ENCODE measurements at places on chromosomes 1 and 21. TPM values are rescaled to one million over a fixed set of nuclear protein-coding genes. Genes with fewer than 3 reads are reported as not detected.
A peak's percentile ranks its signal among the peaks of the same experiment; 100 is the strongest.

DNA sequence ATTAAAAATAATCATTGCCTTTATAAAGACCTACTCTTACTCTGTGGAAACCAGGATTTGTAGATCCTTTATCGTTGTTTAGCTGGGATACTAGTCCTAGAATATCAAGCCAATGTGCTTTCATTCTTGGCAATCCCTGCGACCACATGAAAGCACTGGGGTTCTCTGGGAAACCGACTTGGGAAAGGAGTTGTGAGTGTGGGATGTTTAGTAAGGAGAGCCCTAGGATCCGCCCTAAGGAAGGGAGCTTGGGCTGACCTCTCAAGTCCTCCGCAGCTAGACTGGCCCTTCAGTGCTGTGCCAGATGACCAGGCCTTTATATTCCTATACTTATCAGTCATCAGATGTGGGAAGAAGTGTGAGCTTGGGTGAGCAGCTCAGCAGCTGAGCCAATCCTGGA lies 5.2 kb upstream of the KRTAP19-8 start:
- DNase-seq: no peak
- H3K27ac ChIP-seq: no peak overlapping the region
- no peaks in the 10 kb centered on the region for H3K36me3 ChIP-seq
- no peak overlapping the region for H3K4me3 ChIP-seq
- peaks cover 4% of the 10 kb centered on the region for H3K27me3 ChIP-seq

GRCh38 chr1:170664093-170664827 lies at the start of gene PRRX1:
Gene PRRX1 (plus strand): TSS chr1:170664131. CDS start chr1:170664219, 88 bp downstream.
- no peak within 1 kb of the TSS for H3K27ac ChIP-seq
- peaks cover 72% of the 10 kb centered on the region for H3K27me3 ChIP-seq
- DNase-seq: no peak
- peak within 1 kb of the TSS; percentile 10 for H3K4me3 ChIP-seq
- no peaks in the 10 kb centered on the region for H3K36me3 ChIP-seq

DNA sequence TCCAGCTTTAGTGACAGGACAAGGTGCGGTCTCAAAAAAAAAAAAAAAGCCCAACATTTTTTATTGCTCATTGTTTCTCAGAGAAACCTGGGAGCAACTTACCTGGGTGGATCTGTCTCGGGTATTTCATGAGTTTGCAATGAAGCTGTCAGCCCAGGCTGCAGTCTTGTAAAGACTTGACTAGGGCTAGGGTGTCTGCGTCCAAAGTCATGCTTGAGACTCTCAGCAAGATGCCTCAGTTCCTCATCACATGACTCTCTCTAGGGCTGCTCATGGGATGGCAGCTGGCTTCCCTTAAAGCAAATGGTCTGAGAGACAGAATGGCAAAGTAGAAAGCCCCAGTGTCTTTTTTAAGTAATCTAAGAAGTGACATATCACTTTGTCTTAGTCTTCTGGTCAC lies 8.1 kb downstream of the GABPA start:
- peaks cover 8% of the 10 kb centered on the region for H3K36me3 ChIP-seq
- peaks cover 17% of the 10 kb centered on the region for H3K4me1 ChIP-seq
- DNase-seq: no peak
- no peak overlapping the region for H3K27ac ChIP-seq

- H3K4me1 ChIP-seq: peaks cover 2% of the 10 kb centered on the region
- peaks cover 20% of the 10 kb centered on the region for H3K36me3 ChIP-seq
- no peak for DNase-seq
- H3K27me3 ChIP-seq: no peaks in the 10 kb centered on the region
- no peak overlapping the region for H3K27ac ChIP-seq
Measured at GRCh38 chr1:12536023-12536639, 81.9 kb downstream of the DHRS3 start.

- DNase-seq: no peak
- H3K36me3 ChIP-seq: no peaks in the 10 kb centered on the region
- H3K4me1 ChIP-seq: no peaks in the 10 kb centered on the region
Measured at GRCh38 chr1:93784538-93784937, 94.5 kb downstream of the DNTTIP2 start.

- peak; percentile 66 for DNase-seq
- H3K36me3 ChIP-seq: no peaks in the 10 kb centered on the region
- H3K27ac ChIP-seq: no peak overlapping the region
- H3K27me3 ChIP-seq: no peaks in the 10 kb centered on the region
Measured at GRCh38 chr1:15027515-15027986, 126.0 kb upstream of the TMEM51 start.

- no peak overlapping the region for H3K4me3 ChIP-seq
- no peaks in the 10 kb centered on the region for H3K36me3 ChIP-seq
- no peaks in the 10 kb centered on the region for H3K4me1 ChIP-seq
- peaks cover 4% of the 10 kb centered on the region for H3K27me3 ChIP-seq
- no peak for DNase-seq
- no peak overlapping the region for H3K27ac ChIP-seq
Measured at GRCh38 chr1:48693180-48693579, 83.5 kb downstream of the BEND5 start.

DNA sequence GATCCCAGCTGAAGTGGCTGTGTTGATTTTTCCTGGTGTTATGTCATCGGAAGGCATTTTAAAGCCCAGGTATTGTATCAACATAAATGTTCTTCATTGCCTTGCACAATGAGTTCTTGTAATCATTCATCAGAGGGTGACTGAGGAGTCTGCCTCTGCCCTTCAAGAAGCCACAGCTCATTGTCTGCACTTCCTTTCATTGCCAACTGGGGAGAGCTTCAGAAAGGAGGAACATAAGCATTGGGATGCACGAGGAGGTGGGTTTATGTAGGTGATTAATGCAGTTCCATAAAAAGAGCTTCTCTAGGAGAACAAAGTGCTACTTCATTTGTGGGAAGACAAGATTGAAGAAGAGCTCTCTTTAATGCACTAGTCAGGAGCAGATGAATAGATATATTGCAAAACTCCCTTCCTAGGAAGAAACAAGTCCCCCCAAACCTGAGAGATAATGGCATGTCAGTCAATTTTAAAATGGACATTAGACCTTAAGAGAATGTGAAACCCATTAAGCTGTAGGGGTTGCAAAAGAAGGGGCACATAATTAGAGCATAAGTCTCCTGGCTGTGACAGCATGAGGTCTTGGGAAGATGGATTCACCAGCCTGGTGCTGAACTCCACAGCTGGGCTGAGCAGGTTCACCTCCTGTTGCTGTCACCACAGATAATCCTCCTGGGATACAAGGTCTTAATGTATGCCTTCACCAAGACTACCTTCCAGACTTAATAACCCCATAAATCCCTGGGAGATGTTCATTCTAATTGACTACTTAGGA lies 124.6 kb downstream of the BACH1 start:
- H3K4me1 ChIP-seq: peaks cover 10% of the 10 kb centered on the region
- no peak overlapping the region for H3K27ac ChIP-seq
- H3K36me3 ChIP-seq: peaks cover 2% of the 10 kb centered on the region
- DNase-seq: no peak
- no peaks in the 10 kb centered on the region for H3K27me3 ChIP-seq

DNA sequence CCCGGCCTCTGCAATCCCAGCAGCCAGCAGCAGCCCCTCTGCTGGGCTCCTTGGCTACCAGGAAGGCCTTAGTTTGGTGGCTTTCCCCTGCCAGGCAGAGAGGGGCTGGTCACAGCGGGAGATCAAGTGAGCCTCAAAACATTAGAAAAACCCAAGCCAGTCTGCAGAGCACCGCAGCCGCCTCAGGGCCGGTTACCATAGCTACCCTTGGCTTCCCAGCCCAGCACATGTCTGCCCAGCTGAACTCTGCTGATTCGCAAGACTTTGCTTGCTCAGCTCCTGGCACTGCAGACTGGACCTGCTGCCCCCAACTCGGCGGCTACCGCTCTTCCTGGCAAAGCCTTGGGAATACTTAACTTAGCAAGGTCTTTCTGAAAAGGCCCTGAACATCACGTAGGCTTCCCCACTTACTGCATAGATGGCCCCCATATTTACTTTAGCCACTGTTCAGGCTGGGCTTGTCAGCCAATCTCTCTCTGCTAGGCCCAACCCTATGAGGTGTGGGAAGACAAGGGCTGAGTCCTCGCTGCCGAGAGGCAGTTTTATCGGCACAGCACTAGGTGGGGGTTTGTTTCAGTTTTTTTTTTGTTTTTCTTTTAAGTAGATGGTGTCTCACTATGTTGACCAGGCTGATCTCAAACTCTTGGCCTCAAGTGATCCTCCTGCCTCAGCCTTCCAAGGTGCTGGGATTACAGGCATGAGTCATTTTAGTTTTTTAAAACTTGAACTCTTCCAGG lies 28.6 kb upstream of the PLEKHG5 start:
- DNase-seq: no peak
- H3K27me3 ChIP-seq: no peaks in the 10 kb centered on the region
- H3K27ac ChIP-seq: no peak overlapping the region
- H3K4me1 ChIP-seq: no peaks in the 10 kb centered on the region
- peaks cover 4% of the 10 kb centered on the region for H3K36me3 ChIP-seq
- no peak overlapping the region for H3K4me3 ChIP-seq

GRCh38 chr1:151246786-151247185 lies 7.7 kb upstream of the PSMD4 start:
- H3K4me3 ChIP-seq: no peak overlapping the region
- H3K27ac ChIP-seq: no peak overlapping the region
- no peak for DNase-seq
- no peaks in the 10 kb centered on the region for H3K4me1 ChIP-seq

- no peaks in the 10 kb centered on the region for H3K4me1 ChIP-seq
- no peak overlapping the region for H3K4me3 ChIP-seq
- no peaks in the 10 kb centered on the region for H3K36me3 ChIP-seq
- H3K27me3 ChIP-seq: peaks cover 2% of the 10 kb centered on the region
- H3K27ac ChIP-seq: no peak overlapping the region
- DNase-seq: no peak
Measured at GRCh38 chr1:114551400-114551799, 30.0 kb downstream of the BCAS2 start.

DNA sequence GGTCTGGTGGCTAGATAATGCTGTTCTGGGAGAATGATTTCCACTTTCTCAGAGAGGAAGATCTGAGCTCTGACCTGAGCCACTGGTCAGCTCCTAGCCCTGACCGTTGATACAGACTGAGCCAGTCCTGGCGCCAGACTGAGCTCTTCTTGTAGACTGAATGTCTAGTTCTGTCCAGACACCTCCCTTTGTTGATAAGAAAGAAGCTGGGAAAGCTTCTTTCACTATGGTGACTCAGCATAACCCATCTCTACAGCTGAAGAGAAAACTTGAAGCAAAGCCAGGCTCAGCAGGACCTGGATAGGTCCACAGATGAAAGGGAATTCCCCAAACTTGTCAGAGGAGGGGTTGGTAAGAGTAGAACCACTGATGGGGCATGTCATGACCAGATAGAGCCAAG lies 9.9 kb upstream of the TRABD2B start:
- DNase-seq: no peak
- no peaks in the 10 kb centered on the region for H3K4me1 ChIP-seq
- no peak overlapping the region for H3K4me3 ChIP-seq
- H3K27ac ChIP-seq: no peak overlapping the region
- no peaks in the 10 kb centered on the region for H3K36me3 ChIP-seq

- no peak for DNase-seq
- H3K36me3 ChIP-seq: no peaks in the 10 kb centered on the region
- no peaks in the 10 kb centered on the region for H3K27me3 ChIP-seq
- no peak overlapping the region for H3K27ac ChIP-seq
- no peak overlapping the region for H3K4me3 ChIP-seq
Measured at GRCh38 chr21:18601146-18601545, 197.6 kb upstream of the TMPRSS15 start.

GRCh38 chr1:35231287-35231686 lies 37.2 kb upstream of the ZMYM4 start:
- no peak overlapping the region for H3K4me3 ChIP-seq
- peaks cover 2% of the 10 kb centered on the region for H3K27me3 ChIP-seq
- no peak for DNase-seq
- H3K27ac ChIP-seq: no peak overlapping the region

DNA sequence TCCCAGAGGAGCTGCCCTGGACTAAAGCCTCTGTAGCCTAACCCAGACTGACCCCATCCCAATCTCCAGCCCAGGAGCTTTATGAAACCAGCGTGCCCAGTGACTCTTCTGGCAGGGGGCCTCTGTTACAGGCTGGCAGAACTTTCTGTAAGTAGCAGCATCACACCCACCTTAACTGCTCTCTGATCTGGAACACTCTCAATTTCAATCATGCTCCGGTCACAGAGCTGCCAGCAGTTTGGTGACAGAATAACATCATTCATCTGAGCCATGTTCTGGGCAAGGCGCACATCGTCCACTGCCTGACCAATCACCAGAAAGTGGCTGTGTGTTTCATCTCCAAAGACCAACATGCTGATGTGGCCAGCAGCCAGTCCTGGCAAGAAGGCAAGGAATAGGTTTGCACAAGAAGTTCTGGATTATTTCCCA lies 14.7 kb downstream of the ADCY10 start:
- H3K36me3 ChIP-seq: no peaks in the 10 kb centered on the region
- no peaks in the 10 kb centered on the region for H3K4me1 ChIP-seq
- no peak overlapping the region for H3K27ac ChIP-seq
- H3K4me3 ChIP-seq: no peak overlapping the region
- no peaks in the 10 kb centered on the region for H3K27me3 ChIP-seq

GRCh38 chr1:158098256-158098655 lies 82.4 kb upstream of the CD1D start:
- no peaks in the 10 kb centered on the region for H3K27me3 ChIP-seq
- DNase-seq: no peak
- H3K4me1 ChIP-seq: peaks cover 8% of the 10 kb centered on the region
- H3K27ac ChIP-seq: no peak overlapping the region
- H3K4me3 ChIP-seq: no peak overlapping the region
- H3K36me3 ChIP-seq: no peaks in the 10 kb centered on the region

The ELAPOR1 gene
- 8.7 TPM for total RNA-seq

The SPRR1B gene
- not detected for total RNA-seq

The FCER1G gene
- 0.98 TPM for total RNA-seq

The SPRR2E gene
- not detected for total RNA-seq

The TRIM17 gene
- 1.2 TPM for total RNA-seq

The PHLDA3 gene
- 3.5 TPM for total RNA-seq

The CALML6 gene
- 0.81 TPM for total RNA-seq

The CDK11B gene
- 36.3 TPM for total RNA-seq

The CD84 gene
- total RNA-seq: 14.8 TPM

Measured in activated CD4-positive, alpha-beta T cell treated with anti-CD3 and anti-CD28 coated beads for 36 hours (primary cell).